CD4-positive, alpha-beta T cell (primary cell): ENCODE measurements at places on chromosomes 4 and X.

DNA sequence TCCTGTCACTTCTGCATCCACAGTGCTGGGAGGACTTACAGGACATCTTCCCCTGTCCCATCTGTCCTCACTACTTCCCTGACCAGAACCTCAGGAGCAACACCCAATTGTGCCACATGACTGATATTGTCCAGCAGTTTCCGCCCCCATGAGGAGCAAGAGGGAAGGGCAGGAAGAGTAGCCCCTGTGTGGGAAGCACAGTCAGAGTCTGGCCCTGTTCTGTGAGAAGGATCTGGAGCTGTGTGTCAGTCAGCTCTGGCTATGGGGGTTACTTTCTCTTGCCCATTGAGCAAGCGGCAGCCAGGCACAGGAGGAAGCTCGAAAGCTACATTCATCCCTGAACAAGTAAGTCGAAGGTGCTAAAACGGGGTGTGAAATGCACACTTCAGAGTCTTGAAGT is 14.8 kb upstream of the TRIM60 start:
- H3K27ac ChIP-seq: no peak overlapping the region
- no peaks in the 10 kb centered on the region for H3K27me3 ChIP-seq
- H3K4me1 ChIP-seq: no peaks in the 10 kb centered on the region
- no peak for DNase-seq

DNA sequence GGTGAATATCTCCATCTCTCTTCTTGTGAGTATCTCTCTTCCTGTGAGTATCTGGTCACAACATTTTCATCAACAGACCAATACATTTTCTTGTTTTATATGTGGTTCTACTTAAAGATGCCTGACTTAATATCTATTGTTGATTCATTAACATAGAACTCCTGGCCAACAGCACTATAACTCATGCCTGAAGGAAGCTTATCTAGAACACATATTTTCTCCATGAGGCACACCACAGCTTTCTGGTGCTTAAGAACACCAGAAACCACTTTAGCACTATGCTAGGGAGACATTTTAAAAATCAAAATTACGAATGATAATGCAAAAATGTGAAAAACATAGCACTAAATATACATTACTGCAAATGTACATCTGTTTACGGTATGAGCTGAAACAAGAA is 190.4 kb downstream of the GABRB1 start:
- H3K4me3 ChIP-seq: no peak overlapping the region
- no peaks in the 10 kb centered on the region for H3K4me1 ChIP-seq
- H3K36me3 ChIP-seq: no peaks in the 10 kb centered on the region
- no peak for DNase-seq
- H3K27ac ChIP-seq: no peak overlapping the region

DNA sequence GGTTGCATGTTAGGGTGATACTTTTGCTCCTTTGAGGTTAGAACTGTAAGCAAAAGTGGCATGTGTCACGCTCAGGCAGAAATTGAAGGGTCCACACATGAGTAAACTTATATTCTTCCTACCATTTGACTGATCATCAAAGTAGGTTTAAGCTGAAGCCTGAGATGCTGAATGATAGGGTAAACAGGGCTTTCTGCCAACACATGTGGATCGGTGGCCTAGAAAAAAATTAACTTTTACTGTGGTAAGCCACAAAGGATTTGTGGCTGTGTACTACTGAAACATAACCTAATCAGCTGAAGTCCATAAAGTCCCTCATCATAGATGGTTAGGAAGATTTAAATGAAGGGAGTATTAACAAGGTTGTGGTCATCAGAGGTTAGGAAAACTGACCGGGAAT is 1070.1 kb downstream of the STPG2 start:
- H3K36me3 ChIP-seq: no peaks in the 10 kb centered on the region
- no peak overlapping the region for H3K27ac ChIP-seq
- no peaks in the 10 kb centered on the region for H3K4me1 ChIP-seq
- H3K27me3 ChIP-seq: no peaks in the 10 kb centered on the region
- no peak for DNase-seq

- H3K36me3 ChIP-seq: peaks cover 46% of the 10 kb centered on the region
- peaks cover 15% of the 10 kb centered on the region for H3K4me1 ChIP-seq
- no peak overlapping the region for H3K4me3 ChIP-seq
- H3K27me3 ChIP-seq: no peaks in the 10 kb centered on the region
- no peak overlapping the region for H3K27ac ChIP-seq
Measured at GRCh38 chr4:75935628-75936027, 5.2 kb downstream of the NAAA start.

- peak within 1 kb of the TSS; percentile 90 for H3K27ac ChIP-seq
- H3K36me3 ChIP-seq: no peaks in the 10 kb centered on the region
- H3K4me1 ChIP-seq: peaks cover 25% of the 10 kb centered on the region
- H3K27me3 ChIP-seq: no peaks in the 10 kb centered on the region
Measured at GRCh38 chr4:39638354-39639239, at the start of gene SMIM14. Gene SMIM14, minus strand, starts transcription at chr4:39638865. Its CDS starts 33,720 bp downstream, at chr4:39605145.

DNA sequence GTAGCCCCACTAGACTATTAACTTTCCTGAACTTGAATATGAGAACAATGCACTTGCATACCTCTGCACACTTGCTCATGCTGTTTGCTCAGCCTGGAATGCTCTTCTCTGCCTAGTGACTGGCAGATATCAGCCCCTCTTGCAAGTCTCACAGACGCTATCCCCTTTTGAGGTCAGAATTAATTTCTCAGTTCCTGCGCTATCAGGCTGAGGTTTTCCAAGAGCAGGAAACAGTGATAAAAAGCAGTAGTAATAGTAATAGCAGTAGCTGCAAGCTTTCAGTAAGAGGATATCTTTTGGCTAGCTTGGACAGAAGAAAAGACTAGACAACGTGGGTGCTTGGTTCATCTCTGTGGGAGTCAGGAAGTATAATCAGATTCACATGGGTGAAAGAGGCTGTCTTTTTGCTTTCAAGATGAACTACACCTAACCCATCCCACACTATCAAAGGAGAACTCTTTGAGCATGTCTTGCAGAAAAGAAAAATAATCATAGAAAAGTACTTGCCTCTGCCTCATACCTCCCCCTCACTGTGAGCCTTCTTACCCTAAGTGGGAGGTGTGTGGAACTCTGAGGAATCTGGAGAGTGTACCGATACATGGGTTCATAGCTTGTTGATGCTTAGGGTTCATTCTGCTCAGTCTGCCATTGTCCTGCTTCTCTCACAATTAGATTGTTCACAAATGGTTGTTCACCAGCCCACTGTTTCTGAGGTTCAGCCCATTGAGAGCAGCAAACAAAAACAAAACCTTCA is 11.3 kb upstream of the DRP2 start:
- peaks cover 4% of the 10 kb centered on the region for H3K4me1 ChIP-seq
- H3K27me3 ChIP-seq: no peaks in the 10 kb centered on the region
- H3K36me3 ChIP-seq: no peaks in the 10 kb centered on the region
- DNase-seq: no peak

- H3K27me3 ChIP-seq: no peaks in the 10 kb centered on the region
- H3K4me3 ChIP-seq: no peak overlapping the region
- no peak for DNase-seq
- H3K4me1 ChIP-seq: no peaks in the 10 kb centered on the region
- no peak overlapping the region for H3K27ac ChIP-seq
Measured at GRCh38 chr4:40337523-40337922, 2.4 kb downstream of the CHRNA9 start.
